ENCODE measurements at places on chromosomes 16 and 17.
A peak's percentile ranks its signal among the peaks of the same experiment; 100 is the strongest.

DNA sequence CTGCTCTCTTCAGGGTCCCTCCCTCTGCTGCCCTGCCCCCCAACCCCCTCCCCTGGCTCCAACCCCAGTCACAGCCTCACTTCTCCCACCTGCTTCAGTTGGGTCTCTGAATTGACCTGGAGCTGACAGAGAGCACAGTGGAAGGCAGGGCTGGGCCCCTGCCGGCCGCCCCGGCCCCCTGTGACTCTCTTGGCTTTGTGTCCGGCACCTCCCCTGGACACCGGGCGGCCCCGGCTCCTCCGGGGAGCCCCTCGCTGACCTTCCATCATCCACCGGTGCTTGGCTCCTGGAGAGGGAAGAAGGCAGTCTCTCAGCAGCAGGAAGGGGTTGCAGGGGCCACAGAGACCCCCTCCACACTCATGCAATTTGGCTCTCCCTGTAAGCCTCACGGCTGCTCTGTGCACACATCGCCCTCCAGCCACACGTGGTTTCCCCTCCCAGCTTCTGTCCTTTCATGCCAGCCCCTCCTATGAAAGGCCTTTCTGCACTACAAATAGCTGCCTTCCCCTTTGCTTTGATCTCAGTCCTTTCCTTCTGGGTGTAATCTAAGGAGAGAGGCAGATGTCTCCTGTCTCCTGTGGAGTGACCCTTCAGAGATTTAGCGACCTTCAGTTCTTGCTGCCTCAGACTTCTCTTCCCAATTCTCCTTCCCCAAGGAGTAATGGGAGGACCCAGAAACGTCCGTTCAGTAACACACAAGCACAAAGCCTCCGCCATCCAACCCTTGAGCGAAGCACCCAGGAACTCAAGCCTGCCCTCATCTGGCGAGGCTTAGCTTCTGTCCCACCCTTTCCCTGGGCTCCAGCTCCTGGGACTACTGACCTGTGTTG lies 8.3 kb downstream of the NKIRAS2 start:
- DNase-seq: no peak

DNA sequence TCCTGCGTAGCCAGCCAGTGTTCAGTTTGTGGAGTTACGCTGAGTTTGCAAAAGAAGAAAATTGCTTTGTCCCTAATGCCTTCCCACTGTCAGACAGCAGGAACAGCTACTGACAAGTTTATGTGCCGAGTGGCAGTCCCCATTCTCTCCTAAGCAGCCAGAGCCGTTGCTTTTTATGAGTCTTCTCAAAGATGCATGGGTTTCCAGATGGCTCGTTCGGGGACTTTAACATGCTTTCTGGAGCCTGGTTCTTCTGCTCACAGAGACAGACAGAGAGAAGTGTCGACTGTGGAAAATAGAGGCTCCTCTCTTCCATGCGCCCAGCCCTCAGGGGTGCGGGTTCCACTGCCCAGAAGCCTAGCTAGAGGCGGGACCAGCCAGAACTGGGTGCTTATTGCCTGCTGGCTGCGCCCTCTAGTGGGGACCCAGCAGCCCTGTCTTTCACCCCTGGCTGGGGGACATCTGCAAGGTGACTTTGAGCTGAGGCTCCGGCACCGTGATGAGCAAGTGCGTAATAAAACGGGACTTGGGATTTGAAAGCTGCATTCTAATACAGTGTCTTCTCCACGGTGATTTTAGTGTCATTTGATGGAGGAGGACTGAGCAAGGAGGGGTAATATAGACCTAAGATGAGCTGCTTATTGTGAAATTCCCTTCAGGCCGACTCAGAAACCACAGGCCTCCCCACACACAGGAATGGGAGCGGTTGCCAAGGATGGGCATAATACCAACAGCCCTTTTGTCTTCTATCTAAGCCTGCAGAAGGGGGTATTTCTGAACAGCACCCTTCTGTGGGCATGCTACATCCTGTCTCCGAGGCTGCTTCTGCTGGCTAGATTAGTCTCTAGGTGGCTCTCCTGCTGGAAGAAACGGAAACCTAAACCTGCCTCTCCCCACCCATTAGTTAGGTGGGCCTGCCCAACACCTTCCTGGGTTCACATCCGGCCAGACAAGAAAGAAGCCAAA lies 73.1 kb downstream of the CCDC182 start:
- peak; percentile 39 for DNase-seq

- no peak for DNase-seq
Observed at GRCh38 chr16:79209308-79209707, 391.2 kb downstream of the MAF start.

DNA sequence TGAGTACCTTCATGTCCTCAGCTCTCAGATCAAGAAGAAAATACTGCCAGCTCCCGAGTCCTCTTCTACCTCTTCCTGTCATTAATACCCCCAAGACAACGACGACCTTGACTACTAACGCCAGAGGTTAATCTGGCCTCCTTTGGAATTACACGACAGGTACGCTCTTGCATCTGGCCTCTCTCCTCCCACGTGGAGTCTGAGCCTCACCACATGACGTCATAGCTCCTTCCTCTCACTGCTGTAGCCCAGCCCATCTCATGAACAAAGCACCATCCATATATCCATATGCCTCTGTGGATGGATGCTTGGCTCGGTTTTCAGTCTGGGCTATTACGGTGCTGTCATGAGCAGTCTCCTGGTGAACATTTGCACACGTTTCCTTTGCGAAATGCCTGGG lies 110.2 kb upstream of the TNRC6C start:
- no peak for DNase-seq

DNA sequence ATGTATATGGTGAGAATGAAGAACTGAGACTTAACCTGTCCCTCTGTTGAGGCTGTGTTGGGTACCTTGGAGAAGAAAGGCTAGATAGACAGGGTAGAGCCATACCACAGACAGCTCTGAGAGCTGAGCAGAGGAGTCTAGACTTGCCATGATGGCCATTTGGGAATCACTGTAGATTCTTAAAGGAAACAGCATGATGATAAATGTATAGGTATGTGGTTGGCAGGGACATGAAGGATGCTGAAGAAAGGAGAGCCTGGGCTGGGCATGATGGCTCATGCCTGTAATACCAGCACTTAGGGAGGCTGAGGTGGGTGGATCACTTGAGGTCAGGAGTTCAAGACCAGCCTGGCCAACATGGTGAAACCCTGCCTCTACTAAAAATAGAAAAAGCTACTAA lies 114.4 kb upstream of the HAS3 start:
- DNase-seq: no peak

GRCh38 chr17:38561416-38562214 lies 44.1 kb downstream of the SRCIN1 start:
- no peak for DNase-seq

Data from HS-5 (cell line).